ENCODE measurements at places on chromosomes 3 and 15.

GRCh38 chr3:171812811-171813210 is 2.5 kb upstream of the PLD1 start:
- DNase-seq: no peak

DNA sequence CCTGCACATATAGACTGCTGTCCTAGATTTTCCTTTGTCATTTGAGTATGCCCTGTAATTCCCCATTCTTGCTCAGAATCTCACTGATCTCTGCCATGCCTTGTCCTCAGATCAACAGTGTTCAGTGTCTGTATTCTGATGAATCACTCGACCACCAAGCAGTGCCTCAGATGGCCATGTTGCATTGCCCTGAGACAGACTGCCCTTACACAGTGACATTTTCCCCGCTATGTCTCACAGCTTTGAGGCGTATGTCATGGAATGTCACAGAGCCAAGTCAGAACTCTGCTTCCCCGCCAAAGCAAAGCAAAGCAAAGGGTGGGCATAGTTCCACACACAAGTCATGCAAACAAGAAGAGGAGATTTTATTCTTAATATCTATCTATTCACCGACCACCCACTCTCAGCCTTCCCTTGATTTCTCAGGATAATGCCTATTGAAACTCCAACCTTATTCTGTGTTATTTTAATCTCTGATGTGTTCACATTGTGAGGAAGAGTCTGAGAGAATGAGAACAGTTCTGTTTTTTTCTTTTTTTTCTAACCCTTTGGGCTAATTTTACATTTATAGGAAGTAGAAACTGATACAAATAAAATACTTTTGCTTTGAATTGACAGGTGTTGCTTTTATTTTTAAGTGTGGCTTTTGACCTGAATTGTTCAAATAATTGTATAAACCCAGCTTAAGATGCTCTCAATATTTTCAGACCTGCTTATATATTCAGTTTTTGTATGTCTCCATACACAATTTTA is 16.9 kb upstream of the PSMD6 start:
- no peak for DNase-seq

DNA sequence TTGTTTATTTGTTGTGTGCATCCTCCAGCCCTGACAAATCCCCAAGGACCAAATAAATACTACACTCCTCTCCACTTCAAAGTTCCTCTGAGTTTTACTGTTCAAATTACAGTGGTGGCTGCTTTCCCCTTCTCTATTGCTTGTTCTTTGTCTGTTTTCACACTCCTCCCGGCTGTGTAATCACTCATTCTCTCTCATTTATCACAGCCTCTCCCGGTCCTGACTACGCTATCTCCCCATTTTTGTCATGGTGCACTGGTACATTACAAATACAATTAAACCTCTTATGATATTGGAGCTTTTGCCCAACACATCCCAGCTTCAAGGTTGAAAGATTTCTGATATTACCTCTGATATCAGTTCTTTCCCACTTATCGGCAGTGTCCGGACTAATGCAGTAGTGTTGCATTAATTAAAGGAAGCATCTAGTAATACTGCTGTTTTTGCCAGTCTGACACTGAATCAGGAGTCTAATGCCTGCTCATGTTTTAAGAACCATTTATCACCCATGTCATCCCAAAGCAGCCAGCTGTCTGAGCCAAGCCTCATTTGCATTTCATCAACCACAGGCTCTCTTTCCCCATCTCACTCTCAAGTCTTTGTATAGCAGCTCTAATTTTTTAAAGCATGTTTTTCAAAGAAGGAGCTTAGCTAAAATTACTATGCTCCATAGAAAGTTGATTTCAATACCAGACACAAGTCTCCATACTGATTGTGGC is 740.5 kb downstream of the ROBO2 start:
- DNase-seq: no peak

DNA sequence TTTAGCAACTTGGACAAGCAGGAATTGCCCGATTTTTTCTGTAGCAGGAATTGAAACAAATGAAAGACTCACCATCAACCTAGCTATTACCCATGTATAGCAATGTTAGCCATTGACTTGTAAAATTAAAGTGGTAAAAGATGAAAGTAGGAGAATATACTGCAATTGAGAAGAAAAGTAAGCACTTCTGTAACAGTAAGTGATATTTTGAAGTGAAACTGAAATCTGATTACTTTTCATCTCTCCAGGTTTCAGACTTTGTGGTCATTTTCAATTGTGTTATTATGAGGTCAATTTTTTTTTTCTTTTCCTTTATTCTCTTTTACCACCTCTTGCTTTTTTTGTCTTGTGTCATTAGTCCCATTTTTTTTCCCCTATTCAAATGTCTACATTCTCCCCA is 1078.2 kb downstream of the ZPLD1 start:
- DNase-seq: no peak

- DNase-seq: peak; percentile 16
Observed at GRCh38 chr3:48919215-48920138, 835 bp downstream of the ARIH2 start.

- DNase-seq: no peak
Observed at GRCh38 chr15:81084716-81085115, 49.4 kb upstream of the CFAP161 start.

GRCh38 chr3:194275291-194275690 is 75.8 kb downstream of the CPN2 start:
- DNase-seq: no peak

- DNase-seq: peak; percentile 26
Observed at GRCh38 chr3:114213627-114214541, 23.5 kb downstream of the ZNF80 start.

GRCh38 chr15:47587940-47588802 is 129.1 kb upstream of the SEMA6D start:
- DNase-seq: no peak

DNA sequence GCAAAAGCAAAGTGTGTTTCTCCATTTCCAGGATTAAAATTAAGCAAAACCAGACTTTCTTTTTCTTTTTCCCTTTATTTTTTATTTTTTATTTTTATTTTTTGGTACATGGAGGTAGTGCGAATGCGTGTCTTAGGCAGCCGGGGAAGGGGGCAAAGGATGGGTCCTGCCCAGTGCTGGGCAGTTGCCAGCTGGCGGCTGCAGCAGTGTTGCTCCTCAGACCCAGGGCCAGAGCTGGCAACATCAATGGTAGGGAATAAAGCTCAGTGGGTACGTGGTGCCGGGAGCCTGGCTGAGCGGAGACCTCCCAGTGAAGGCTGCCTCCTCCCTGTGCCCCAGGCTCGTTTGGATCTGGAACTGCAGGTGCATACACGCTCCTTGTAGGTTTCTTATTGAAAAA is 46.3 kb downstream of the POLR2M start:
- DNase-seq: no peak

DNA sequence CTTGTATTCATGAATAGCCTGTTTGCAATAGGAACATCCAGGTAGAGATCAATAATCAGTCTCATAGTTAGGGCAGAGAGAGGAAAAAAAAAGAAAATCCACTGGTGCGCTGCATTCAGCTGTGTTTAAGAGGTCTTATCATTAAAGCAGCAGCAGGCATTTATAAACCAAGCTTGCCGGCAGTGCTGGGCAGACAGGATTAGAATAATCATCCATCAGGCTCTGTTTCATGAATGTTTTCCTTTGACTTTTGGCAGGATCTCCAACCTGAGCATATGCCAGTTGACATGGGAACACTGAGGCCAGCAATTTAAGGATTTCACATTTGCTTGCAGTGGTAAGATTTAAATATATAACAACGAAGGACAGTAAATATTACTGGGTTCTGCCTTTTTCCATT is 305.2 kb upstream of the SEMA6D start:
- DNase-seq: no peak

DNA sequence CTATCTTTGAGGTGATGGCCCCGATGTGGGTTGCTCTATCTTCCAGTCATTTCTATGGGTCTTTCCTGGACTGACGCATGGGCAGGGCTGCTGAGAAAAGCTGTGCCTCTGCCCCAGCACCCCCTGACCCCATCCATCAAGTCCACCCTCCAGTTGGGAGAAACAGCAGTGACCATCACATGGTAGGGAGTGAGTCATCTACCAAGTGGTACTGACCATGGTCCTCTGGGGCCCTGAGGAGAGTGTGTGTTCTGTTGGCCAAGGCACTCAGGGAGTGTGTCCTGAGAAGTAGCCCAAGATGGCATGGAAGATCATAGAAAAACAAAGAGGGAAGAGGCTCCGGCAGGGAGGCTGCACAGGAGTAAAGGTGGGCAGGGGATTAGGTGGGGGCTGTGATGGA is 1.6 kb upstream of the DNAH1 start:
- no peak for DNase-seq

DNA sequence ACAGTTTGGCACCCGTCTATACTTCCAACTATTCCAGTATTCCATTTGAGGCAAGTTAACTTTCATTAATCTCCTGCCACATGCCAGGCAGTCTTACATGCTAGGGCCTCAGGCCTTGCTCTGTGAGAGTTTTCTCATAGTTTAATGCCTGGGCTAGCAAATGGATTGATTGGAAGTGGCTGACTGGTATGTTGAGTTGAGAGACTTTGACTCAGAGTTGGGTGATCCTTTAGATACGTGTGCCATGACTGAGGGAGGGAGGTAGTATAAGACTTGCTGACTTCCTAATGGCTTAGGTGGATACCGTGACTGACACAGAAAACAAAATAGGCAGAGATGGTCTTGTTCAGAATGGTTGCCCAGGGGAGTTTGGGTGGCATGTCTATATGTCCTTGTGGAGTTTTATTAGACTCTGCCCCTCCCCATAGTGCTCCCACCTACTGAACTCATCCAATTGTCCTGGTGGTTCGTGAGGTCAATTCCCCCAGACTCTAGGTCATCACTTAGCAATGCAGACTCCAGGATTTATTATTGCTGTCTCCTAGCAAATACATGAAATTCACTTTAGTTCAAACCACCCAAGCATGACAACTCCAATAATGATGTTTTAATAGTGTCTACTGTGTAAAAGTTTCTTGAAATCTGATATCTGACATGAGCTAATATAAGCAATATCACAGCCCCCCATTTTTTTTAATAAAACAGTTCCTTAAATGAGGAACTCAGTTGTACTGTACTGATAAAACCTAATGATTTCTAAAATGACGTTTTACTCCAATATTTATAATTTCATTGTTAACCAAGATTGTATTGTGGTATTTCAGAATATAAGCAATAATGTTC is 413.9 kb upstream of the MDFIC2 start:
- DNase-seq: no peak

- no peak for DNase-seq
Observed at GRCh38 chr3:186220365-186220764, 111.5 kb upstream of the ETV5 start.

DNA sequence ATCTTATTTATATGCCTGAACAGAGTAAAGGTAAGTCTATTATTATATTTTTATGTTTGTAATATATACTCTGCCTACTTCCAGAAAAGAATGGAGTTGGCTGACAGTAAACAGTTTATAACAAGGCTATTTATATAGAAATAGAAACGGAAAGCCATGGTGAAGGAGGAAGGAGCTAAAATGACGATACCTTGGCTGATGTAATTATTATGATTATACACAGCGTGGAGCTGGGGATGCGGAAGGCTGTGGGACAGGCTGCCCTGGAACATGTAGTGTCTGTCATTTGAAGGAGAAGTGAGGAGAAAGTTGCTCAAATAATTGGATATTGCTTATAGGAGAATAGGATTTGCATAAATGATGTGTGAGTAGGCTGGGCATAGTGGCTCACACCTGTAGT is 37.8 kb downstream of the CEMIP start:
- no peak for DNase-seq

DNA sequence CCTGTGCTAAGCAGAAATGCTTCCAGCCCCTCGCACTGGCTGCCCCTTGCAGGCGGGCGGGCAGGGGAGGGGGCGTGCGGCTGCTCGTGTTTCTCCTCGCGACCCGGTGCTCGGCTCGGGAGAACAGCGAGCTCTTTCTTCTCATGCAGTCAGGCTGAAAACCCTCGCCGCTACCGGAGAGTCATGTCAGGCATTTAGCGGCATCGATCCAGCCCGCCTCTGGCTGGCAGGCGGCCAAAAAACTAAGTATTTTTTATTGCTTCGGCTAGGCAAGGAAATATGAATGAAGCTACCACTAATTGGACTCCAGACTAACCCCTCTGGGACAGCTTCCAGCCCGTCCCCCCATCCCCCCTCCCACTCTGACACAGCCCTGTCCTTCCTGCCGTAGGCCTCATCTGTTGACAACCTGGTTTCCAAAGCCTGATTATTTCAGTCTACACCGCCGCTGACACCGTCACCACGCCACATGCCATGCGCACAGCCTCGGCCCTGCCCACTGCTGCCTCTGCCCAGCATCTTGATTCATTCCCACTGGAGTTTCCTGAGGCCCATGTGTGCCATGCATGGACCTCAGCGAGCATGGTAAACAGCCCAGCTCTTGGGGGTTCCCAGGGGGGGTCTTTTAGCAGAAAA is 35.3 kb downstream of the TLE3 start:
- DNase-seq: peak; percentile 62

DNA sequence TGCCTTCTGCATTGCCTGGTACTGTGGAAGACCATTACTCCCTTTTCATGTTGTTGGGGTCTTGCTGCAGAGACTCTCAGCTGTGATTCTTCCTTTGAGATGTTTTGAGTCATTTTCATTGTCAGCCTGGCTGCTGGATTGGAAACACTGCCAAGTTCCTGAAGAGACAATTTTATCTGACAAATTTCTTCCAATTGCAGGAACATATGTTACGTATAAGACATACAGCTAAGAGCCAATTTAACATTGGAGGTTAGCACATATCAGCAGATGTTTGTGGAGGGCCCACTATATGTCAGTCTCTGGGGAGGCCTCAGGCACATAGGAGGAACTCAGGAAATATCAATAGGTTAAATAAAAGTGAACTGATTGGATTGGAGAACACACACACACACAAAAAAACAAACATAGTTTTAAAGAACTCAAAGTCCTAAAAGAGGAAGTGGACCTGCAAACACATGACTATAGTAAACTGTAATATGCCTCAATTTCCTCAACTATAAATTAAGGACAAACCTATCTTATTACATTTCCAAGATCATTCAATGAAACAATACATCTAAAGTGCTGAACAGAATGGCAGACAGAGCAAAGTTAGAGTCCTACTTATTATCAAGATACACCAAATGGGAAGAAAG is 172.3 kb downstream of the MYRIP start:
- DNase-seq: no peak

- DNase-seq: no peak
Observed at GRCh38 chr3:20022954-20023622, 11.0 kb upstream of the PP2D1 start.

DNA sequence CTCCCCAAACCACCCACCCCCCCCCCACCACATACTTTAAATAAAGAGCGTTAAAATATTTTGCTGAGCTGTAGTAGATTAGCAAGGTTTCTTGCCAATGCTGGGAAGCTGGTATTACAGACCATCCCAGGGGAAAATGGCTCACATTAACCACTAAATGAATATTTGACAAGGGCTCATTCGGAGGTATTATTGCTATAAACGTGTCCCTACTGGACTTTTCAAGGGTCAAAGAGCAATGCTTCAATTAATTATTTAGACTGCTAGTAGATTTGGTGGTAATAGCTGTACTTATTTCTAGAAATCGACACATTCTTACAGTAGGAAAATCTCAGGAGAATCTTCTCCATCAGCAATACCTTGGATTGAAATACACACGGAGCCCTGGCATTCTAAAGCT is 5.2 kb downstream of the SOX2 start:
- DNase-seq: no peak

DNA sequence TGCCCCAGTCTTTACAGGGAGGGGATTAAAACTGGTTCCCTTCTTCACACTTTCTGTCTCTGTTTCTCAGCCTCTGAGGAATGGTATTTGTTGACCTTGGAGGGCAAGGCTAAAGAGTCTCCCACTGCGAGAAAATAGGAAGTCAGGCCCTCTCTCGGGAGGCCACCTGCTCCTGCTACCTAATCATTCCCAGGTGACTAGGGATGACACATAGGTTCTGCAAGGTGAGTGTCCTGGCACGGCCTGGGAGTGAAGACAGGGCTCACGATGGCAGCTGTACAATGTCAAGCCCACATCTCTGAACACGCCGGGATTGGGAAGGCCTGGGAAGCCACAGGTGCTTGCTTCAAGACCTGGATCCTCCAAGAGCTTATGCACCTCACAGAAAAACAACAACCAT is 314.2 kb downstream of the NTRK3 start:
- no peak for DNase-seq

Measured in nephron progenitor cell (in vitro differentiated cells).